Stimulated activated CD8-positive, alpha-beta memory T cell treated with anti-CD3 and anti-CD28 coated beads, Interleukin-2, amount 100 ng/mL, for 1 hour (primary cell): ENCODE measurements at places on chromosomes 4 and X.

GRCh38 chr4:150302553-150302952 lies 224.3 kb downstream of the DCLK2 start:
- no peak for DNase-seq

DNA sequence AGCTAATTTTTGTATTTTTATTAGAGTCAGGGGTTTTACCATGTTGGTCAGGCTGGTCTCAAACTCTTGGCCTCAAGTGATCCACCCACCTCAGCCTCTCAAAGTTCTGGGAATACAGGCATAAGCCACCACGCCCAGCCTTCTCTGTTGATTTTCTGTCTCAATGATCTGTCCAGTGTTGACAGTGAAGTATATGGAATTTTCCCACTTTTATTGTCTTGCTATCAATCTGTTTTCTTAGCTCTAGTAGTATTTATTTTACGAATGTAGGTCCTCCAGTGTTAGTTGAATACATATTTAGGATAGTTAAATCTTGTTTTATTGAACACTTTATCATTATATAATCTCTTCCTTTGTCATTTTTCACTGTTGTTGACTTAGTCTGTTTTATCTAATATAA lies 1603.9 kb downstream of the ADGRL3 start:
- DNase-seq = no peak

DNA sequence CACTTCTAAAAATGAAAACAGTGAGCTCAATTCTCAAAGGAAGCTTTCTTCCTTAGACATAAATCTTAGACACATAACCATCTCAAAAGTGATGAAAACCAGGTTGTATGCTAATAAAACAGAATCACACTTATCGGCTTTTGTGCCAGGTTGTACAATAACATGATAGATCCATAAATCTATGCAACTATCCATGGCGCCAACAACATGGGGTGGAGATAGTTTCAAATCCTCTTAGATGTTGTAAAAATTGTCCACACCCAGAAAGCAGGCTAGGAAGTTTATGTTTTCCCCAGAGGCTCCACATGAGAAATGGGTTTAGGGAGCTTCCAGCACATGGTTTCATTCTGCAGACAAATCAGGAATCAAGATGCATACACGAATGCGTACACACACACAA lies 165.3 kb upstream of the MAP3K15 start:
- DNase-seq = no peak

DNA sequence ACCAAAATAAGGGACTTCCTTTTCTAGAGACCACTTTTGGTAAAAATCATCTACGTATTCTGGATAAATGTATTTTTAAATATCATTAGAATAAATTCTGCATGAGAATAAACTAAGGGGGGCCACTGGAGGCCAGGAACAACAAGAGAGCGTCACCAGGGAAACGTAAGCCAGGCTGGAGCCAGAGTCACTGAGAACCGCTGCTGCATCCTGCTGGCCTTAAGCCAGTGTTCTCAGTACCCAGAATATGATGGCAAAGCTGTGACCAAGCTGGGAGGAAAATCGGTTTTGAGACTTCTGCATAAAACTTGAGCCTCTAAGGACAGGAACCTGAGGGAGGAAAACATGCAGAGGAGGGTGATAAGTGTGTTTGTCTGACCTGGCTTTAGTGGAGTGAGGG lies 63.0 kb upstream of the FAM9A start:
- DNase-seq = no peak

- DNase-seq = no peak
These were observed 134.4 kb downstream of the MAD2L1 start for GRCh38 chr4:119932277-119932676.

- DNase-seq = no peak
These were observed 5.0 kb upstream of the ZCCHC4 start for GRCh38 chr4:25307596-25307995.

- no peak for DNase-seq
These were observed 38.5 kb upstream of the BMP15 start for GRCh38 chrX:50871922-50872453.

DNA sequence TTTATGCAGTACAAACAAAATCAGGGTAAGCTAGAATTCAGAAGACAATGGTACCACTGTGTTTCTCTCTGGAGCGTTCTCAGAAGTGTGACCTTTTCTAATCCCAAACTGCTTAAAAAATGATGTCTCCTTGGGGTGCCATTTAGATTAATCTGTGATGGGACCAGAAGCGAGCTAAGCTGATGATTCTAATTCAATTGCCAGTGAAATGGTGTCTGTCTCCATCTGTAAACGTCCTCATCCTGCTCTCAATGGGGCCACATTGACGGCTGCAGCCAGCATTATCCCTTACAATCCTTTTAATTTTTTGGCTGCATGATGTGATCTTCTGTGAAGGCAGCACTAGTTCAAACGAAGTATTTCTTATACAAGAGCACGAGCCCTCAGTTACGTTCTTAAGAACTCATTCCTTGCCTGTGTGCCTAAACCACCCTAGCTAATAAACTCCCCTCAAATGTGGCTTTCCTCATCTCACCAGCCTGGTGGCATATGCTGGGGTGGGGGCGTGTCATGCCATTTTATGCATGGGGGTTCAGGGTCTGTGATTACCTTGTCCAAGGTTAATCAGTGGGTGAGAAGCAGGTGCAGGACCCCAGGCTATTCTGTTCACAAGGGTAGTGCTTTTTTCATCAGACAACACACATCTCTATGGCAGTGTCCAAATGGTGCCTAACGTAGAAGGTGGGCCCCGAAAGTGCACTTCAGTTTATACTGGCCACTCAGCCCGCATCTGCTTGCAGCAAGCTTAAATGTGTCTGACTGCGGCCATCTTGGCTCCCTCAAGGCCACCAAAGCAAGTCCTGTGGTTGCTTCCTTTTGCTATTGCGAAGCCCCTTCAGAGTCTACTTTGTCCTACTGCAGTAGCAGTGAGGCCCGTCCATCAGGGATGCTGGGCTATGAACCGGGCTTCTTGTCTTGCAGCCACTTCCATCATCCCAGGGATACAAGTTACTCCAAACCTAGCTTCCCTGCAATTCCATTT lies 45.7 kb upstream of the SLC2A9 start:
- DNase-seq = no peak

DNA sequence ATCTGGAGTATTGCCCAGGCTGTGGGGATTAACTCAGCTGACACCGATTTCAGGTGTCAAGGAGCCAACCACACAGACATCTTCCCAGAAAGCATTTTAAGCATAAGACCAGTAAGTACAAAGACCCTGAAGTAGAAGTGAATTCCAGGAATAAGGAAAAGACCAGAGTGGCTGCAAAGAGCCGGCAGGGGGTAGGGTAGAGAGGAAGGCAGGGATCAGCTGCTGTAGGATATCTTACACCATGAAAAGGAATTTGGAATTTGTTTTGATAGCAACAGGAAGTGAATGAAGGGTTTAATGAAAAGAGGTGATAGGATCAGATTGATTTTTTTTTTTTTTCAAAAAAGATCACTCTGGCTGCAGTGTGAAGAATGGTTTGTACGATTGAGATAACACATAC lies 113.6 kb upstream of the PPARGC1A start:
- no peak for DNase-seq

GRCh38 chrX:50594788-50595187 lies 124.2 kb upstream of the DGKK start:
- DNase-seq = no peak
